ENCODE measurements at places on chromosomes 1 and 21. TPM values are rescaled to one million over a fixed set of nuclear protein-coding genes. Genes with fewer than 3 reads are reported as not detected.

Gene IGSF9
- total RNA-seq = 0.07 TPM

Gene RBBP5
- 23.1 TPM for total RNA-seq

DNA sequence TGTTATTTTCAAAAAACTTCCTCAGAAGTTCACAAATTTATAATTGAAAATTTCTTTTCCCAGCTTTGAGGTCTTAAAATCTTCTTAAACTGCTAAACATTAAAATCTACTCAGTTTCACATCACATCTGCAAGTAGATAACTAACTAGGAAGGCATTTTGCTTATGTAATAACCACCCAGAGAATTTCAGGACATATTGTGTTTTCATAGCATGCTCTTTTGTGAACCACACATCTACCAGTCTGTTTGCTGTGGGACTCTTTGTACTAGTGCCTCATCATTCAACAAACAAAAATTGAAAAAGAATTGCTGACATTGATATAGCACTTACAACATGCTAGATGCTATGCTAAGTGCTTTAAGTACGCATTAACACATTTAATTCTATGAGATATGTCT, 31.6 kb upstream of the C1orf146 start:
- no peaks in the 10 kb centered on the region for H3K4me1 ChIP-seq
- no peaks in the 10 kb centered on the region for H3K27me3 ChIP-seq
- no peak overlapping the region for H3K27ac ChIP-seq
- no peak overlapping the region for H3K4me3 ChIP-seq

DNA sequence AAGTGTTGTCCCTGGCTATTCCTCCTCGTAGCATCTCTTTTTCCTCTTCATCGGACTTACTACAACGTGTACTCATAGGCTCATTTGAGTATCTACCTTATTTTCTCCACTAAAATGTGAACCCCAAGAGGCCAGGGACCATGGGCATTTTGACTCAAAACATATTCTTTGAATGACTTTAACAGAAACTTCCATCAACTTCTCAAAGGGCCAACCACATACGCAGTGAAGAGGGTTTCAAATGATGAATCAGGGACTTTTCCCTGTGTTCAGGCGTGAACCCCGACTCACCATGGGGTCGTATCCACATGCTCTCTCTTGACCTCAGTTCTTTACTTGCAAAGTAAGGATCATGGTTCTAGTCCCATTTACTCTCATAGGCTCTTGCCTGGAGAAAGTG, 20.2 kb upstream of the GPR137B start:
- peak; percentile 63 for DNase-seq
- peaks cover 26% of the 10 kb centered on the region for H3K4me1 ChIP-seq
- H3K4me3 ChIP-seq = no peak overlapping the region
- peak overlapping the region; percentile 58 for H3K27ac ChIP-seq
- peaks cover 16% of the 10 kb centered on the region for H3K27me3 ChIP-seq
